Hematopoietic multipotent progenitor cell (in vitro differentiated cells): ENCODE measurements at places on chromosomes 2 and 18. TPM values are rescaled to one million over a fixed set of nuclear protein-coding genes. Genes with fewer than 3 reads are reported as not detected.

ZNF142 gene
- 32.9 TPM for total RNA-seq

DNA sequence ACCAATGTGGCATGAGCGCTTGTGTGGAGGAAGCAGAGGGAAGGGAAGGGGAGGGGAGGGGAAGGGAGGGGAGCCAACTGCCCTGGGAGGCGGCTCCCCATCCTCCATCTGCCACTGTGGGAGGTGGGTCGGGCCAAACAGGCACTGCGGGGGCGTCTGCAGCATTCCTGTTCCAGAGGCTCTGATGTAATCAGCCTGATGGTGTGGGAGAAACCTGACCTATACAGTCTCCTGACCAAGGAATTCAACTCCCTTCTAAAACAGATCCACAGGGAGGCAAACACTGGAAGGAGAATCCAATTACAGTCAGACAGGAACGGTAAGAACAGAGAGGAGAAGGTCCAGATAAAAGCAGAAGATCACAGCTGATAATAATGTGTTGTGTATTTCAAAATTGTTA lies 88.8 kb downstream of the CD8B2 start:
- no peak for DNase-seq

DNA sequence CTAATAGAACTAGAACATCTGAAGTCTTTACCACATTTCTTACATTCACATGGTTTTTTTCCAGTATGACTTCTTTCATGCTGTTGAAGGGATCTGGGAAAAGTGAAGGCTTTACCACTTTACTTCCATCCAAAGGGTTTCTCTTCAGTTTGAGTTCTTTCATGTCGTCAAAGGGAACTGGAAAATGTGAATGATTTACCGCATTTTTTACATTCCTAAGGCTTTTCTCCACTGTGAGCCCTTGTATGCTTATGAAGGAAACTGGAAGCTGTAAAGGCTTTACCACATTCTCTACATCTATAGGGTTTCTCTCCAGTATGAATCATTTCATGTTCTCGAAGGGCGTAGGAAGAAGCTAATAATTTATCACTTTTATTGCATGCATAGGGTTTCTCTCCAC lies 46.7 kb downstream of the NBEAL1 start:
- DNase-seq = no peak

- DNase-seq = no peak
These were observed 28.6 kb downstream of the TEX44 start for GRCh38 chr2:231621051-231621879.

- DNase-seq = peak; percentile 44
These were observed 1.0 kb upstream of the ESPNL start for GRCh38 chr2:238098901-238099713.

ARID5A gene
- 37.4 TPM for total RNA-seq

RPRM gene
- under 0.01 TPM for total RNA-seq

DNA sequence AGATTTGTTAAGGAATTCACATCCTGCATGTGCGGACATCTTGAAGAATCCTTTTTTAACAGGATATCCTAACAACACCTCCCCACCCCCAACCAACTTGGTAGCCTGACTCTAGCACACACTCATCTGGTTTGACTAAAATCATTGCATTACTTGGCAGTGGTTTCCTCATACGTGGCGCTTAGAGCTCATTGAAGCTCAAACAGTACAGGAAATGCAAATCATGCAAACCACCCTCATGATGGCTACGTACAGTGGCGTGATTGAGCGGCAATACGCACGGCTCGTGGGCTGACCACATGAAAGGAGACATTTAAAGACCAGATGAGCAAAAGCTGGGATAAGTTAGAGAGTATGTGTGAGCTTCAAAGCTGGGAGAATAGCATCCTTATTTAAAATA lies 336.2 kb downstream of the ZEB2 start:
- peak; percentile 54 for DNase-seq

DNA sequence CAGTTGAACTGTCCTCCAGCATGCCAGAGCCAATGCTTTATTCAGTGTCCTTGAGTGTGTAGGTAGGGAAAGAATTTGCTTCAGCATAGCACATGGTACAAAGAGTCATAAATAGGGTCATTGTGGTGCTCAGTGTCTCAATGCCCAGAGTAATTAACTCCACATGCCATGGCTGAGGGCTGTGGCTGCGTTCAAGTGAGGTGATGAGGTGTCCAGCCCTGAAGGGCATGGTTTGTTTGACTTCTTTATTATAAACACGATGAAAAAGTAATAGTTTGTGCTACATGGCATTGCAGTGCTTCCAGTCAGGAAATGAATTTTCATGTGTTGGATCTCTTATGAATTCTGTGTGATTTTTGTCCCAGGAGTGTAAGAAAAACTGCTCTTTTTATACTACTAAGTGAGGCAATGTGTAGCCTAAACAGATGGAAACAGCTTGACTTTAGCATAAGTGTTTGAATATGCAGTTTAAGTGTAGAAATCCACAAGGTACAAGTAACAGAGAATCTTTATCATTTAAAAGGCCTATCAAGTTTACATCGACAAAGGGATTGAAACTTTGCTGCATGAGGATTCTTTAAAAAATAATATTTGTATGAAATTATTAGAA lies 507.9 kb upstream of the CDH2 start:
- no peak for DNase-seq

GRCh38 chr2:231683292-231684235 lies 24.8 kb upstream of the PTMA start:
- DNase-seq = no peak

DNA sequence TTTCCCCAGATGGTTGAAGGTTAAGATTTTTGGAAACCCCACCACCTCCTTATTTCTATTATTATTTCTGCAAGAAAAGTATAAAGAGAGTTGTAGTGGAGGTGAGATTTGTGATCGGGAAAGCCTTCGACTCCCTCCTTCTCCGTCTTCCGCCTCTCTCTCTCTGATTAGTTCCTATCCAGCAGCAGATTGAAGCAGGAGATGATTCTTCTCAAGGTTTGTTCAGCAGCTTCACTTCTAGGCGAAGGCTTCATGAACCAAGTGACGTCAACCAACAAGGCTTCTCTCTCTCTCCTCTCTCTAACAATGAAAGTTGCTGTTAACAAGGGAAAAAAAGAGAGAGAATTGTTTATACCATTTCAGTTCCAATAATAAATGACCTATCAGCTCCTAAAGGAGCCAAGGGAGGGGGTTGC lies at the start of gene BAZ2B:
Gene BAZ2B, minus strand, starts transcription at position 263 of the 416 bp plus-strand sequence. CDS start 137,829 bp downstream, outside the sequence.
- DNase-seq = no peak

GRCh38 chr18:70319187-70319586 lies 30.3 kb downstream of the SOCS6 start:
- DNase-seq = no peak

C18orf54 gene
- total RNA-seq = 1.6 TPM

EML6 gene
- 2.7 TPM for total RNA-seq

GRCh38 chr2:191108331-191108730 lies 42.5 kb downstream of the STAT4 start:
- DNase-seq = no peak

HOXD12 gene
- not detected for total RNA-seq

DAW1 gene
- not detected for total RNA-seq

DNA sequence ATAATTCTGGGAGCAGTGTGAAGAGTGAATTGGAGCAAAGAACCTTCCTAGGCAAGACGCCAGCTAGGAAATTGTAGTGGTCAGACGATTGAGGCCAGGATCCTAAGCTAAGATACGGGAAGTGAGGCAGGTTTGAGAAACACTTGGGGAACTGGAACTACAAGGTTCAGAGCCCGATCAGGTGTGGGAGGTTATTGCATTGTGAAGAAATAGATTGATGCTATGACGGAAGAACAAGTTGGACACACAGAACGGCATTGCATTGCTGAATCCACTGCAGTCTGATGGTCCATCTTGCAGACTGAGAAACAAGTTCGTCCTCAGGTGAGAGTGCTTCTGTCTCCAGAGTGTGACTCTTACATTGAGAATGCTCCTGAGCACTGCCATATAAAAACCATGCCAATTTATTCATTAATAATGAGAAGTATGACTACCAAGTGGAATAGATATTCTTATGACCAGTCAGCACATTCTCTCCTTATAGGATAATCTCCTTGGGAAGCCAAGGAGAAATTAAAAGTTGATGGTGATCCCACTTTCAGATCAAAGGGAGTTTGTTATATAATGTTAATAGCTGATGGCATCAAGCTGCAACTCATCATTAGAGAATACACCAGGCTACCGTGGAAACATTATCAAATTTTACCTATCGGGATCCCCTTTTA lies 30.9 kb downstream of the ANTXR1 start:
- no peak for DNase-seq

GRCh38 chr2:211463397-211463796 lies 907.0 kb downstream of the CPS1 start:
- DNase-seq = no peak

DNA sequence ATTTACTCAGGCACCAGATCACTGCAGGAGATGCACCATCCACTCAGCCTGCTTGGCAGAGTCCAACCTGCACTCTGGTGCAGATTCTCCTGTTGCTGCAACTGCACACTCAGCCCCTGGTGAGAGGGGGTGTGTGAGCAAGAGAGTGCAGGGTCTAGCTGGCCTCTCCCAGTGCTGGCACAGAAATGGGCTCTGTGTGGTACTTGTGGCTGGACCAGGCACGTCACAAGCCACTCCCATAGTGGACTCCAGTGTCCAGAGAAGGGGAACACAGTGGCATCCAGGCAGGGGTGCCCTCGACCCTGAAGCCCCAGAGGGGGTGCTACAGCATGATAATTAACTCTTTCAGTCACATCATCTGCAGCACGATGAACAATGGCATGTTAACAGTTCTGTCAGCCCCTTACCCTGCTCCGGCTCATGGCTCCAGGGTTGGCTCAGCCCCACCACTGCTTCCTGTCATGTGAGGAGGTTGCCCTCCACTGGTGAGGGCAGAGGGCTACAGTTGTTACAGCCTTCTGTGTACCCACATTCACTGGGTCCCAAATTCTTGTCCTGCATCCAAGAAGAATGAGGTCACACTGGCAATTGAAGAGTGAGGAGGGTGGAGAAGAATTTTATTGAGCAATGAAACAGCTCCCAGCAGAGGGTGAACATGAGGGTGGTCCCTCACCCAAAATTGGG lies 135.7 kb downstream of the EVA1A start:
- DNase-seq = no peak

DNA sequence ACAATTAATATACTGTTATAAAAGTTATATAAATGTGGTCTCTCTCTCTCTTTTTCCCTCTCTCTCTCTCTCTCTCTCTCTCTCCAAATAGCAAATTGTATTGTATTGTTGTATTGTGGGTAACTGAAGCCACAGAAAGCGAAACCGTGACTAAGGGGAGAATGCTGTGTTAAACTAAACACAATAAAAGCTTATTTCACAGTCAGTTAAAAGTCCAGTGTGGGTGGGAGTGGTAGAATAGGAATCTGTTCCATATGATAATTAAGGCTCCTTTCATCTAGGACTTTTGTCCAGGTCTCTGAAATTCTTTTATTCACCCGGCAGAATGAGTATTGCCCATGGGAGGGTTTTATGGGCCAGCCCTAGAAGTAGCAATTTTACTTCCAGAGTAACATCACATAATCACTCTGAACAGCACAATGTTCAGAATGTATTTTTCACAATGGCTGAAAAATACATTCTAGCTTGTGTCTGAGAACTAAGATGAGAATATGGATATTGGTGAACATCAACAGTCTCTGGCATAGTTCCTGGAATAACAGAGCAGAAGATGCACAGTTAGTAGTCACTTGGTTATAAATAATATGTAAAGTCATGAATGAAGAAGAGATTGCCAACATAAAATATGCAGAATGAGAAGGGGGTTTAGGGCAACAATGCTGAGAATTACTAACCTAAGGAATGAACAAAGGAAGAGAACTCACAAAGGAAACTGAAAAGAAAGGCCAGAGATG lies 399.1 kb downstream of the PLCL1 start:
- DNase-seq = no peak

CHRNA1 gene
- total RNA-seq = not detected

C1QL2 gene
- total RNA-seq = not detected
